GM04504 (cell line): ENCODE measurements at places on chromosomes 2 and 18.

DNA sequence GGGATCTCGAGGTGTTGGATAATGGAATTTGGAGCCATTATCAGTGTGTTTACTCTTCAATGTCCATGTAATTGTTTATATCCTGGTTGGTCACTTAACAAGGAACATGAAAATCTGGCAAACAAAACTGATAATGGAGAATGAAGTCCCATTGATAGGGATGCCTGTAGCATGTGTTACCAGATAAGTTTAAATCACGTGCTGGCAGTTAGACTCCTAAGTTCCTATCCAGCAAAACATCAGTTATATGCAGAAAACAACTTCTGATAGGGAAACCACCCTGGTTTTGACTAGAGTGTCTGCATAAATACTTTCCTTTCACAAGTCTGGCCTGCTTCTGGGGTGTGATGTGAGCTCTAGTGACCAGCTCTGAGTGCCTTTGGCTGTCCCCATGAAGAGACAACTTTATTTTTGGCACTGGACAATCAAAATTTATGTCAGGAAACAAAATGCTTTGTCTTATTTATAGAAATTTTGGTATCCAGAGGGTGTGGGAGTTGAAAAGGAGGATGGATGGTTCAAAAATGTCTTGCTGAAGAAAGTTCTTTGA is 82.0 kb downstream of the FHOD3 start:
- no peak for DNase-seq

- no peak for DNase-seq
Measured at GRCh38 chr2:107174171-107174570, 288.2 kb upstream of the ST6GAL2 start.

DNA sequence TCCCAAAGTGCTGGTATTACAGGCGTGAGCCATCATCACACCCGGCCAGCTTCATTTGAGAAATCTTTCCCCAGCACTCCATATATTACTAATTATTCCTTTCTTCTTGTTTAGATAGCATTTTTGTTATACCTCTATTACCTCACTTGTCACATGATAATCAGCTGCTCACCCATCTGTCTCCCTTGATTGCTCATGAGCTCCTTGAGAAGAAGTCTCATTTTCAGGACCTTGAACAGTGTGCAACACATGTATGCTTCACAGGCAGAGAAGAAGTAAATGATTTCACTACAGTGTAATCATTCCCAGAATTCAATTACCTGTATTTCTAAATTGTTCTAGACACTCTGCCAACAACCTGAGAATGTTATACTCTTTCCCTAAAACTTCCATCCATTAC is 6.2 kb downstream of the PAIP2B start:
- no peak for DNase-seq

DNA sequence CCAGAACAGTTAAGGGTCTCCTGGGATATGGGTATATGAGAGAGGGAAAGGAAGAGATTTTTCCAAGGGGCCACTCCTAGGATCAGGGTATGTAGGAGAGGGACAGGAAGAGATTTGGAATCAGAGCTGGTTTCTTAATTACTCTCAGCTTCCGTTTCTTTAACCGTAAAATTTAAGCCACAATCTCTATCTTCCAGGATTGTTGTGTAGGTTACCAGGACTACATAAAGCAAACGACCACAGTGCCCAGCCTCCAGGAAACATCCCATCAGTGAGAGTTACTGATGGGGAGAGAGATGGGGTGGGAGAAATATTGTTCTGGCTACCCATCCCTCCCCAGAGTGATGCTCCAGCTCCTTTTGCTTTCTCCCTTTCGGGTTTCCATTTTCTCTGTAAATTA is 114.6 kb upstream of the THUMPD2 start:
- no peak for DNase-seq

- DNase-seq: no peak
Measured at GRCh38 chr2:29920130-29920577, 1.2 kb downstream of the ALK start.

GRCh38 chr2:235868645-235869044 is 299.5 kb downstream of the GBX2 start:
- no peak for DNase-seq

GRCh38 chr2:240574386-240575100 is 6.3 kb downstream of the RNPEPL1 start:
- no peak for DNase-seq

GRCh38 chr2:108611021-108611420 is 76.8 kb downstream of the LIMS1 start:
- DNase-seq: no peak

- no peak for DNase-seq
Measured at GRCh38 chr2:237466211-237466610, 20.8 kb upstream of the MLPH start.
